Activated CD4-positive, alpha-beta T cell treated with anti-CD3 and anti-CD28 coated beads, Interleukin-2, amount 50 U/mL, for 1 hour (primary cell): ENCODE measurements at places on chromosomes 6 and 20.

DNA sequence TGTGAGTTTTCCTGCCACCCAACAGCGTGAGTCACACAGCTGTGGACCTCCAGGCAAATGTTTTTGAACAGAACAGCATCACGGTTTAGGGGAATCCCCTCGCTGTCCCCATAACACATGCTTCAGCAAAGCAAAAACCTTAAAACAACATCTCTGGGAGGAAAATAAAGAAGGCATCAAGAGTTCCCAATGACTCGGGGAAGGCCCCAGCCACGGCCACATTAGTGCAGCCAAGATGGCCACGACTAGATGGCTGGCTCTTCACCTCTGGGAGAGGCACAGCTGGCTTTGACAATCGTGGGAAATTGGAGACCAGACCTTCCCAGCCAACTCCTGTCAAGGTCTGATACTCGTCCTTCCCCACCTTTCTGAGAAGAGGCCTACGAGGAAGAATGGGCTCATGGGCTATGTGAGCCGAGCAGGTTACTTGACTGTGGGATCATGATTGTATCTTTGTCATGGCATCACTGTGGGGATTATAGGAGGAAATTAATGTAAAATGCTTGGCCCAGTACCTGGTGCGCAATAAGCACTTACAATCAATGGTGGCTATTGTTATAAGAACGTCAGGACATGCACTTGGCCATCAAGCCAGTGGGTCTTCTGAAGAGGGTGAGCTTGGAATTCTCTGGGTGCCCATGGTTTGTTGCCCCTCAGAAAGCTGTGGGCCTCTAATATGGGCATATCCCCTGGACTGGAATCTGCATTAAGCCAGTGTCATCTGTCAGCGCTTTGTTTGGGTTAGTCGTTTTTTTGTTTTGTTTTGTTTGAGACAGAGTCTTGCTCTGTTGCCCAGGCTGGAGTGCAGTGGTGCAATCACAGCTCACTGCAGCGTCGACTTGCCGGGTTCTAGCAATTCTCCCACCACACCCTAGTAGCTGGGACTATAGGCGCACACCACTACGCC is 43.6 kb downstream of the FGD2 start:
- peak; percentile 71 for DNase-seq

DNA sequence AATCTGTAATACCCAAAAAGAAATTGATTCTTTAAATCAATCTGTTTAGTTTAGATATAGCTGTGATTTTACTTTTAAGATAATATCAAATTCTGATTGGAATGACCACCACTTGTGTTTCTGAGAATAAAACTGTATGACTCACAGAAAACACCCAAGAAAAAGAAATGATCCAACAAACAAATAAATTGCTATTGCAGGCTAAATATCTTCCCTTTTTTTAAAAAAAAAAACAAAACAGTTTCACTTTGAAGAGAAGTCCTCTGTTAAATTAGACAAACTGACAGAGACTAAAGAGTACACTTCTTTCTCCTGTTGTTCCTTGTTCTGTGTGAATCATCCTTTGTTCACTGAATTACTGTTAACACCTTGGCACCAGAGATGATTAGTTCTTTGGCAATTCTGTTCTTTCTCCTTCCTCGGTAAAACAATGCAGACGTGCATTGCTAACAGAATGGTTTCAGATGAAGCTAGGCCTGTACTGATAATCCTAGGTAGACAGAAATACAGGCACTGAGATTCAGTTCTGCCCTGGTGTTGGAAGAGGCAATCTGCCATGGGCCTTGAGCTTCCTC is 895.2 kb upstream of the CITED2 start:
- DNase-seq, result no peak

DNA sequence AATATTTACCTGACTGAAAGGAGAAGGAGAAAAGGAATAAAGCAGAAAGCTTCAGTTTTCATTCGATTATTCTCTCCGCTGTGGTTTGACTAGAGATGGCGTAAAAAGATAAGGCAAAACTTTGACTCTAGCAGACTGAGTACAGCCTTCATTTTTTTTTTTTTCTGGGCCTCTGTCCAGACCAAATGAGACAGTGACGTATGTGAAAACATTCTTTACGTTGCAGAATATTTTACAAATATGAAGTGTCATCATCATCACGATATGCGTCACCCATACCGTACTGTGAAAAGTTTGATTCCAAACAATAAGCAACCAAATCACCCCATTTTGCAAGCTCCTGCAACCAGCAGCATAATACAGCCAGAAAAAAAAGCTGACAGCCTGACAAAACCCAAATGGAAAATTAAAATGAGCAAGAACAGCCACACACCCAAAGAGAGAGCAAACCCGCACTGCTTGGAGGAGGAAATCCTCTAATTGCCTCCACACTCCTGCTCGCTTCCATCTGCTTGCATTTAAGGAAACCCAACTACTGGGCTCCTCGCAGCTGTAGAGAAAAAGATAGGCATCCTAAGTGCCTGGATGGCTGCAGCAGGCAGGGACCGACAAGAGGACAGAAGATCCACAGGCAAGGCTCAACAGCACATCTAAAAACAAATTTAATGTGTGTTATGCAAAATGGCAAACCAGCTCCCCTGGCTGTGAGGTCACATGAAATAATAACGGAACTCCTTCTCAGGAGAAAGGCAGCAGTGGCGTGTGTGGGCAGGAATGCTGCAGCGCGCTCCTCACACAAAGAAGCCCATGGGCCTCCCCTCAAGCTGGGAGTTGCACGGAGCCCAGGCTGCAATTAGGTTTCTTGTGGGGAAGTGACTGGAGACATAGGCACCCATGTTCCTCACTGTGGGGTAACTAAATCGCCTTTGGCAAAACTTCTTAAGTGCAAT is 113.1 kb downstream of the FYN start:
- DNase-seq, result peak; percentile 48

DNA sequence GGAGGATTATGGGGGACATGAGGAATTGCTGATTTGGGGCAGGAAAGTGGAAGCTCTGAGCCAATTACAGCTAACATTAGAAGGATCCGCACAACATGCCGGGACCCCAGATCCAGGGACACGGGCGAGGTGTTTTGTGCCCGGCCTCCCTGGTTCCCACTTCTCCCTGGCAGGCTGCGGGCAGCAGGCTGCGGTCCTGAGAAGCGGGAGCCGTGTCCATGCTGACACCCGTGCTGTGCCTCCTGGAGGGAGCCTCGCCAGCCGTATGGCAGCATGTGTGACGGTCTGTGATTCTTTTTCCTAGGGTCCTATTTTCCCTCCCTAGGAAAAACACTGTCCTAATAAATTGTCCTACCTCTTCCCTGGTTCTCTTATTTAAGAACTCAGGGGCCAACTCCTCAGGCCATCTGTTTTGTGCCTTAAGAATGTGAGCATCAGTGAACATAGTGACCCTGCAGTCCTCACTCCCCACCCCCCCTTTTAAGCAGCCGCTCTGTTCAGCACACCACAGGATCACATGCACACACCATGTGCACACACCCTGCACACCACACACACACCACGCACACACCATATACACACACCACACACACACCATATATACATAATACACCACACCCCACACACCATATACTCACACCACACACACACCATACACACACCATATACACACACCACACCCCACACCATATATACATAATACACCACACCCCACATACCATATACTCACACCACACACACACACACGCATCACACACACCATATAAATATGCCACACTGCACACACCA is 49.9 kb downstream of the DACT2 start:
- DNase-seq, result no peak

- no peak for DNase-seq
Observed at GRCh38 chr6:141988327-141988726, 144.4 kb upstream of the GJE1 start.

- no peak for DNase-seq
Observed at GRCh38 chr20:59391975-59392374, 91.6 kb downstream of the EDN3 start.

DNA sequence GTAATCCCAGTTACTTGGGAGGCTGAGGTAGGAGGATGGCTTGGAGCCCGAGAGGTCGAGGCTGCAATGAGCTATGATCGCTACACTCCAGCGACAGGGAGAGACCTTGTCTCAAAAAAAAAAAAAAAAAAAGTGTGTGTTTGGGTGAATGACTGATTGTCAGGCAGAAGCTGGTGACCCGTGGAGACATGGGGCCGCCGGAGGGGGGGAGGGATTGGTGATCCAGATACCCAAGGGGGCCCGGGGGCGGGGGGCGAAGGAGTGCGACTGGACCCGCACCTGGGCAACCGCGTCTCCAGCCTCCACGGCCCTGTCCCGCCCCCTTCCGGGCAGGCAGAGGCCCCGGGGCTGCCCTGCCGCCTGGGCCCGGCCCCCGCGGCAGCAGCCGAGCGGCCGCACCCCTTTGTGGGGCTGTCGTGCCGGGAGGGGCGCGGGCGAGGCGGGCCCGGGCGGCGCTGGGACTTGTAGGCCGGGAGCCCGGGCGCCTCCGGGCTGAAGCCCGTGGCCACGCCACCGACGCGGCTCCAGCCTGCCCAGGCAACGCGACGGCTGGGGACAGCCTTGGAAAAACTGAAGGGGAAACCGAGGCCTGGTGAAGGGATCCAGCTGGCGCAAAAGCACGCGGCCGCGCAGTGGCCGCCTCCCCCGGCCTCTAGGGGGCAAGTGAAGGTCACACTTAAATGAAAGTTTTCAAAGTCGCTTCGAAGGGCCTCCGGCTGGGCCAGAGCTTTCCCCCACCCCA is 2.1 kb upstream of the RBM38 start:
- peak; percentile 59 for DNase-seq

DNA sequence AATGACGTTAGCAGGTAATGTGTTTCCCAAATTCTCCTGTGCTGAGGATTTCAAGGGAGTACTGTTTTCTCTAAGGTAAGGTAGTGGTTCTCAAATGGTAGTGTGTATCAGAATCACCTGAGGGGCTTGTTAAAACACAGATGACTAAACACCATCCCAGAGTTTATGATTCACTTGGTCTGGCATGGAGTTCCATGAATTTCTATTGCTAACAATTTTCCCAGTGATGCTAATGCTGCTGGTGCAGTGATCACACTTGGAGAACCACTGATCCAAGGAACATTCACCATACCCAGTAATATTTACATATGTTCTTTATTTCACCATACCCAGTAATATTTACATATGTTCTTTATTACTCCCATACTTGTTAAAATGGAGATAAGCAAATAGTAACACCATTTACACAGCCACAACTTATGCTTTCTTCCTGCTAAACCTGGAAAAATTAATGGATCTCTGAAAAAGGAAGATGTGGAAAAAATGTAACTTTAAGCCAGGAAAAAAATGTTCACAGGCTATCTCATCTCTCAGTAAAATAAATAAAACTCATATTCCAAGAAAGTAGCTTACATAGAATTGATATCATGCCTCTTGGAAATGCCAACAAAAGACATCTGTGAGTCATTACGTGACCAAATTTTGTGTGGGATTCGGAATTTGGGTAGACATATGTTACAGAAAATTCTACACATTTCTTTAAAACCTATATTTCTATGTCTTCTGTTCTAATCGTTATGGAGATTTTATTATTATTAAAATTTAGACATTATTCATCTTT is 129.5 kb downstream of the MMUT start:
- DNase-seq, result no peak

DNA sequence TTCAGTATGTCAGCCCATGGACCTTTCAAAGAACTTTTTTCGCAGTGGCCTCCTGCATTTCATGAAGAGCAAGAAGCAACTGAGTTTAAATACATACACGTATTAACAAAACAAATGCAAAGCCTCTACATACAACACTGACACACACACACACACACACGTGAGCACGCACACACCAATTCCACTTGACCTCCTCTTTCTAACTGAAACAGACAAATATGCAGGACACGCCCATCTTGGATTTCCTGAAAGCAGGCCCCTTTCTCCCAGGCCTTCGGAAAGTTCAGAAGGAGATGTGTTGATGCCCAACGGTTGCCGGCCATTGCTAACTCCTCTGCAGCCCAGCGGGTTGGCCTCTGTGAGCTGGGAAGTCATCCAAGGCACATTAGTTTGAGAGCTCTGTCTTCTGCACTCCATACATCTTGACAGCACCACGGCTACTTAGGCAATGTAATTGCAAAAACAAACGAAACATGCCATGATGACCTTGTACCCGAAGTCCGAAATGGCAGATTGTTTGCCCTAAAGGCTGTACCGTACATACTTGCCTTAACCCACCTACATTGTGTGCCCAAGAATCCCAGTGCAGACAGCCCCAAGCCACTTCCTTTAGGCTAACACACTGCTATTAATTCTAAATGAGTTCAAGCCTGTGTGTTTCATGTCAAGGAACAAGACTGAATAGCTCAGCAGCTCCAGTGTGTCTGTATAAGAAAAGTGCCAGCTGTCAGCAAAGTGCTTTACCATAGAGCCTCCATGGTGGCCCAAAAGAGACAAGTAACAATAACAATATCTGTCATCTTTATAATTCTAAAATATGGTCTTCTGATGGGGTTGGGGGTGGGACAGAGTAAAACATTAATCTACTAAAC is 138.8 kb upstream of the RNF217 start:
- DNase-seq, result no peak

DNA sequence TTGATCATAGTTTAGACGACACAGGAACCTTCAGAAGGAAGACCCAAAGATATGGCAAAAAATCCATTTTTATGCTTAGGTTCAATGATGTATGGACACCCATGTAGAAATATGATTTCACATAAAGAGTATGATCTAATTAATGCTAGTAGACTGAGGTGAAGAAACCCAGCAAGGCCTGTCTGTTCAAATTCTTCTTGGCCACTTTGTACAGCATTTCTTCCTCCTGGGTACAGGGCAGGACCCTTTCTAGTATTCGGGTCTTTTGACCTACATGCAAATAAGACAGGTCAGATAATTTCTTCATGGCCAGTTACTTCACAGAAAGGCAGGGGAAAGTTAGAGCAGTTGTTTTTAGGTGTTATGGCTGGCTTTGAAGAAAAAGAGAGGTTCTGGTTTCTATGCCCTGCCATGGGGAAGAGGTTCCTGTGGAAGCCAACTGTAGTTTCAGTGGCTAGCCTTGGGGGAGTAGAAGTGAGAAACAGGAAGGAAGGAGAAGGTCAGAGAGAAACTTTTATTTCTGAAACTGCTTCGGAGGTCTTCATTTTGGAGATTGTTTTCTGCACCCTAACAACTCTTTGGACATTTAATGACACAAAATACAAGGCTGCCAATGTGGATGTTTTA is 208.3 kb downstream of the PTPRK start:
- DNase-seq, result no peak

DNA sequence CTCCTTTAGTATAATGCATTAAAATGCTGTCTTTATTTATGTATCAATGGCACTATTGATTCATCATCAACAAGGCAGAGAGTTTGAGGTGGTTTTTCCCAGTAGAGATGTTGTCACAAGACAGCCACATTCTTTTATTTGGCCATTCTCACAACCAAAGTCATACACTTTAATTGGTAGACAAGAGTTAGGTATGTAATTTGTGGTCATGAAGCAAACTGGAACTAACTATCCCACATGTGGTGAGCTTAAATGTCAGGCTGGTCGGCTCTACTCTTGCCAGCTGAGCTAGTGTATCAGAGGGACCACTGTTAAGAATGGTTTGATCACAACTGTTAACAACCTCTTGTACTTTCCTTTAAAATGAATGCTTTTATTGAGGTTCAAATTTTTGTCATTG is 714.6 kb downstream of the CD109 start:
- no peak for DNase-seq

GRCh38 chr20:22449188-22449973 is 135.0 kb downstream of the FOXA2 start:
- DNase-seq, result no peak
